ENCODE measurements at places on chromosomes 13 and 19.

DNA sequence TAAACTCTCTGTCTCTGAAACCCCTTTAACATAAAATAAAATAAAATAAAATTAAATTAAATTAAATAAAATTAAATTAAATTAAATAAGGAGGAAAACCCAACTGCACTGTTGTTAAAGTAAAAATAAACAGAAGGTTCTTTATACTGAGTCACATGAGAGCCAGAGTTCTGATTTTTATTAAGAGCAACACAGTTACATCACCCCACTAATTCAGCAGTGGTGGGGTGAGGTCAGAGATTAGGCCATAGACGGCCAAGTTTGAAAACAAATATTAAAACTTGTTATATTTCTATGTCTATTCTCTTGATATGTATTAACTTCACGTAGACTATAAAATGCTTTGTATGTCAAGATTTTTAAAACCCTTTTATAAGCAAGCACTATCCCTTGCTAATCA lies 59.5 kb downstream of the MYCBP2 start:
- no peak for DNase-seq

DNA sequence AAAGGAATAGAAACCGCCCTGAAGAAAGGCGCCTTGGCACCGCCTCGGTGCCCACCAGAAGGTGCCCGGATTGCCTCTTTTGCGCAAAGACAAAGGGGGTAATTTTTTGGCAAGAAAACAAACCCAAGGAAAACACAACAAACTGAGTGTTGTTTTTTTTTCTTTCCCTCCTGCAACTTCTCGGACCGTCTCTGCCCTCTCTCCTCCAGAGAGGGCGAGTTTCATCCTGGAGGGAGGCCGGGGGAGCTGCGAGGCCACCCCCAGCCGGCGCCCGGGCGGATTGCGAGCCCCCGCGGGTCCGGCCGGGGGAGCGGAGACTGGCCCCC lies 2.3 kb downstream of the ZNF536 start:
- DNase-seq = no peak

DNA sequence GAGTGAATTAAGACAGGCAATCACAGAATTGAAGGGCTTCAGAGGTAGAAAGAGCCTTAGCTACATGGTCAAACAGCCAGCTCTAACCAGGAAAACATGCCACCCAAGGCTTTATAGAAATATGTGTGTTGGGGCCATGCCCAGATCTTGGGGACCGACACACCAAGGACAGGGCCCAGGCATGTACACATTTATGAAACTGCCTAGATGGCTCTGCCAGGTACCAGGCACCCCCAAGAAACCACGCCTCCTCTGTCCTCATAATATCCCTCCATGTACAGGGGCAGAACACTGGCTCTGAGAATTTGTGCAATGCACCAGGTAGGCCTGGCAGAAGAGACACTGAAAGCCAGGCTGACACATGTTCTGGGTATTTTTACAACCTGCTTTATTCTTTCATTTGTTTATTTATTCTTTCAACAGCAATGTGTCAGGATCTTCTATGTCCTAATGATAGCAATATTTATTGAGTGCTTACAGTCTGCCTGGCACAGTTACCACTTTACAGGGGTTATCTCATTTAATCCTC lies 137.9 kb upstream of the LSM14A start:
- DNase-seq = no peak

GRCh38 chr13:102197193-102197592 lies 204.7 kb downstream of the FGF14 start:
- DNase-seq = no peak

DNA sequence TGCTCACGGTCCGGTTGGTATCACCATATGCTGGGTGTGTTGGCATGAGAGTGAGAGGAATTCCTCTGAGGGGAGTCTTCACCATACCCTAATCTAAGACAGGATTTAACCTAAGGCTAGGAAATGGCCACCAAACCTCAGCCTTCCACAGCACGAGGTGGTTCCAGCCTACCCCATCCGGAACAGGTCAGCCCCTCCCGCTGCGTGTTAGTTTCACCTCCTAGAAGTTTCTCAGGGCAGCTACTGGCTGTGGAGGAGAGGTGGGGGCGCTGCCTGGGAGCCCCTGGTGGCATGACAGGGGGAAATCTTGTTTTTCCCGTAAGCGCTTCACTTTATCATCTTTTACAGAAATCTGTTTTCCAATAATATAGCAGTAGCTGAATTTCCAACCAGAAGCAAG lies 55.1 kb downstream of the RGCC start:
- DNase-seq = no peak

DNA sequence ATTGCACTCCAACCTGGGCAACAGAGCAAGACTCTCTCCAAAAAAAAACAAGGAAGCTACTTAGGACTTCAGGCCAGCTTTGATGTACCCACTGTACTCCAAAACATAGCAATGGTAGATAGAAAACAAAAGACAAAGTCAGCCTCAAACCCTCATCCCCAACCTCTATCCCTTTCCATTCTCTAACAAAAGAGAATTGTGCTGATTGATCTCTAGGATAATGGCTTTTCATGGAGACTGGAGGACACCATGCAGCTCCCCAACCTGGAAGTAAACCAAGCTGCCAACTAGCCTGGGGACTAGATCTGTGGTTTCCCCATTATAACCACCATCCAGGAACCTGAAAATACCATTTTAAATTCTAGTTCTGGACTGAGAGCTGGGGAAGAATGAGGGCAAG lies 4.3 kb upstream of the ZDHHC20 start:
- no peak for DNase-seq

All from dorsolateral prefrontal cortex (tissue), 122 donors.